AG04450 (cell line): ENCODE measurements at places on chromosomes 13 and 19.
A peak's percentile ranks its signal among the peaks of the same experiment; 100 is the strongest.

- no peak for DNase-seq
These were observed 1160.6 kb downstream of the PCDH9 start for GRCh38 chr13:66069570-66069969.

- no peak for DNase-seq
These were observed 1.9 kb downstream of the SLITRK6 start for GRCh38 chr13:85797311-85797710.

DNA sequence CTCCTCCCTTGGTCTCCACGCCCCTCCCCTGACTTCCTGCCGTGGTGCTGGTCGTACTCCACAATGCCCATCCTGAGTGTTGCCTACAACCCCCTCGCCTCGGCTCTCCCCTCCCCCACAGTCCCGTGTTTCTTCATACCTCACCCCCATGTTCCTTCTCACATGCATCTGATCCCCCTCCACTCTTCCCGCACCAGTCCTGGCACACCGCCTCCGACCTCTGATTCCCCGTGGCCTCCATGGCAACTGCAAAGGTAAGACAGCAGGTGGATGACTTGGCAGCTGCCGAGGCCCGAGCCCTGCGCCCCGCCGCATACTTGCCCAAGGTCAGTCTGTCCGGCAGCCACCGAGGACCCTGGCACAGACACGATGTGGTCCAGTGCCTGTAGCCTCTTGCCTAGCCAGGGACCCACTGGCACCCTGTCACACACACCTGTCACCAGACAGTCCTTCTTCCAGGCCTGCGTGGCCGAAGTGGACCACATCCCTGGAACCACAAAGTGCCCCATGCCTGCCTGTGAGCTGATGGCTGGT is 16.1 kb upstream of the SDHAF1 start:
- DNase-seq = no peak

DNA sequence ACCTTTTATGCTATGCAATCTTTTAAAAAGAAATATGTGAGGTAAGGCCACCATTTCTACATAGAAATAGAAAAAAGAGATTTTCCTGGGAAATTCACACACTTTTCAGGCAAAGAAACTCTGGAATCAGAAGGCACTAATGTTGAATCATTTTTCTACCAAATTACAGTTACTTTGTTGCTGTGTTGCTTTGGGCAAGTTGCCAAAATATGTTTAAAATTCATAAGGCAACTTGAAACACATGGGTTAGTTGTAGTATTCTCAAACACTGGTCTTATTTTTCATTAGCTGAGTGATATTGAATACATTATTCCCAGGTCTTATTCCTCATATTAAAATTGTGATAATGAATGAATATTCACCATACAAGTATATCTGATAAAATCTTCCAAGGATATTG is 195.0 kb upstream of the SLITRK1 start:
- no peak for DNase-seq

DNA sequence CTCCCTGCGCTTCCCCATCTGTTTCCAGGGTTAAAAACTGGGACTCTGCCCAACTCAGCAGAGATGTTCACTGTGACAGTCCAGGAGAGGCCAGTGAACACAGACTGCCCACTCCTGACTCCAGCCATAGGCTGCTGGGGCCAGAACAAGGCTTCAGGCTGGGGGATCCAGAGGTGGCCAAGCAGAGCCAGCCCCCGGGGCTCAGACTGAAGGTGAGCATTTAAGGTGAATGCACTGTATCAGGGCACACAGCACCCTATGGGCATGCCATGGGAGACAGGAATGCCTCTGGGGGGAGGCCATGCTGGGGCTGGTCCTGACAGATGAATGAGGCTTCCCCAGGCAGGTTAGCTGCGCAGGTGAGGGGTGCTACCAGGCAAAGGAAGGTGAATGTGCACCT is 96.4 kb downstream of the TUBA3C start:
- DNase-seq = no peak

GRCh38 chr19:49676136-49676783 is 811 bp upstream of the PRMT1 start:
- peak; percentile 86 for DNase-seq

GRCh38 chr19:39745643-39746042 is 7.8 kb upstream of the CLC start:
- no peak for DNase-seq
